Frontal cortex (tissue), 4 donors: ENCODE measurements at places on chromosomes 3 and 15.

DNA sequence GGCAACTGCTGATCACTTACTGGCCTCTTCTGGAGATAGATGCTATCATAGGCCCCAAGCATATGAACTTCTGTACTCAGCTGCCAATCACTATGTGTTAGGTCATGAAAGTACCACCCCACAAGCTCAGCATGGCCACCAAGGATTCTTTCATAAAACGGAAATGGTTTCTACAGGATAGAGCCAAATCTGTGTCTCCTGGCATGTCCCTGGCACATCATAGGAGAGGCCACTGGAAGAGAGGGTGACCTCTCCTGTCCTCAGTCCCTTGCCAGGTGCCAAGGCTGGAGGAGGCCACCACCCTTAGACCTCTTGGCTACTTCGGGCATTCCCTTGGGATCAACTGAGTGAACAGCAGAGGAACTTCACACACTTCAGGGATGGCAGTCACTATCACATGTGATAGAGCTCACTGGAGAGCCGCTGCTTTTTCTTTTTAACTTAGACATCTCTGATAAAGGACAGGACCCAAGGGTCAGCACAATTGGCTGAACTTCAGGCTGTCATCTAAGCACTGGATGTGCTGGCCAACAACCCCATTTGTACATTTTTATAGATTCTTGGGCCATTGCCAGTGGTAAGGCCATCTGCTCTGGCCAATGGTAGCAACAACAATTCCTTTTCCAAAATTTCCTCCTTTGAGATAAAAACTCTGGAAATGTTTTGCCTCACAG, 425.2 kb downstream of the SQOR start:
- no peak for DNase-seq

GRCh38 chr3:189812806-189813465, 181.7 kb downstream of the TP63 start:
- DNase-seq, result no peak

- no peak for DNase-seq
Observed at GRCh38 chr15:83913034-83913632, 259.2 kb downstream of the ADAMTSL3 start.

DNA sequence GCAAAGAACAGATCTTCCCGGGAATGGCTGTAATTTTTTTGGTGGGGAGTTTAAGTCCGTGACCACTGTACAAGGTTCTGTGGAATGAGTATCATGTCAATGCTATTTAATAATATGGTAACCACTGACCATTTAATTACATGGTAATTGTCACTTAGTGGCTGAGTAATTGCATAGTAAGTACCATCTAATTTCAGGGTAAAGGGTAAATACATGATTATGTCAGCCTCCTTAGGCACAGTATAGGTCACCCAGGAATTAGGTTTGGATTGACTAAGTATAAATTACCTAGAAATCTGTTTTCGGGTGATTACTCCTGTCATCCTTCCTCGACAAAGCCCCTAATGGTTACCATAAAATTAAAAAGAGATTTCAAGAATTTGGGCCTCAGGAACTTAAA, 120.1 kb upstream of the AGBL1 start:
- DNase-seq, result no peak

GRCh38 chr3:32018757-32019564, 37.4 kb downstream of the ZNF860 start:
- DNase-seq, result peak; percentile 46

DNA sequence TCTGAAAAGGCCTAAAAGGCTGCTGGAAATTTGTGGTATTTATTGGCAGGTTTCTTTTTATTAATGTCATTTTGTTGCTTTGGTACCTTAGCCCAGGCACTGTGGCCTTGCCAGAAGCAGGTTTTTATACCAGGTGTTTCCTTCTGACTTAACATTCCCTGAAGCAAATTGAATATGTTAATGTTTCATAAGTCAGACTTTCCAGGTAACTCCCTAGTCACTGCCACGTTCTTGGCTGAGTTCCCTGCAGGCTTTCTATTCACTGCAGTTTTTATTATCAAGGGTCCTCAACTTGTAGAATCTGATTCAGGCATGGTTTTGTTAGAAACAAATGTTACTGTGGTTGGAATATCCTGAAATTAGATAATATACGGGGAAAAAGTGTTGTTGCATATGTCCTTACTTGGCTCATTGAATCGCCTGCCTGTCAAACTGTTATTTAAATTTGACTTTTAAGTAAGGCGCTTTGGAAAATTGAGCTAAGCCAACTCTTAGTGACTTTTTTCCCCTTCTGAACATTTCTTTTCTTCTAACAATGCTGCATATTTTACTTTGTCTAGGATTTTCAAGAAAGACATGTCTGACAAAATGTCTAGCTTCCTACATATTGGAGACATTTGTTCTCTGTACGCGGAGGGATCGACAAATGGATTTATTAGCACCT, 22.9 kb downstream of the ITPR1 start:
- no peak for DNase-seq

DNA sequence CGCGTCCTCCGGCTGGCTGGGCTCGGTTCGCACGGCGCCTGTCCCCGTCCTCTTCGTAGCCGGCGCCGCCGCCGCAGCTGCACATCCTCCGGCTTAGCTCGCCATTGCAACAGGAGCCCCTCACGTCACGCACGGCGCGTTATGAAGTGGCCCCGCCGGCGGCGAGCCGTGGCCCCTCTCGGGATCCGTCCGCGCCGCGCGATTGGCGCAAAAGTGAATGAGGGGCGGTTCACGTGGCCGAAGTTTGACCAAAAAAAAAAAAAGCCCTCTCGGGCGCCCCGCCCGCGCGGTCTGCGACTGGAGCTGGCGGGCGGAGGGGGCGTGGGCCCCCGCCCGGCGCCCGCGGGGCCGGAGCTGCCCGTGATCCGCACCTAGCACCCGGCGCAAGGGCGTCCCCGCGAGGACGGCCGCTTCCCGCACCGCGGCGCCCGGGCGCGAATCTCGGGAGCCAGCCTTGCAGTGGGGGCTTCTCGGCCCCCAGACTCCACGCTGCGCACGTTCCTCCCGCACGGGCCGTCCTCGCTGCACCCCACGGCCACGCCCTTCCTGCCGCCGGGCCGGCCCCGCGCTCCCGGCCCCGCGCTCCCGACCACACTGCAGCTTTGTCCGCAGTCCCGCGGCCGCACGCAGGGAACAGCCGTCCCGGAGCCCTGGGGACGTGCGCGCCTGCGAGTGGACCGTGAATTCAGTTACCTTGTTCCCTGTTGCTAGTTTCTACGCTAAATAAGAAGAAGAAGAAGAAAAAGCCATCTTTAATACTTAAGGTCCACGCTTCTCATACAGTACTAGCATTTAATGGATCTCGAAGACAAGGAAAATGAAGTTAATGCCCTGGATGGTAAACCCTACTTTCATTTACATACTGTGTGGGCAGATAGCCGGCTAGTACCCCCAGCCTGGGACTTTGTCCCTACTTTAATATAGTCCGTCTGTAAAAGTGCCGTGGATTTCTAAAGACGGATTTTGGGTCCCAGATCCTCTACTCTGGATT, at the start of gene CHSY1:
Gene CHSY1, minus strand, starts transcription at position 219 of the 991 bp plus-strand sequence. CDS start 592 bp downstream, outside the sequence.
- peak; percentile 87 for DNase-seq

GRCh38 chr3:29755416-29755815, 474.5 kb downstream of the RBMS3 start:
- no peak for DNase-seq

DNA sequence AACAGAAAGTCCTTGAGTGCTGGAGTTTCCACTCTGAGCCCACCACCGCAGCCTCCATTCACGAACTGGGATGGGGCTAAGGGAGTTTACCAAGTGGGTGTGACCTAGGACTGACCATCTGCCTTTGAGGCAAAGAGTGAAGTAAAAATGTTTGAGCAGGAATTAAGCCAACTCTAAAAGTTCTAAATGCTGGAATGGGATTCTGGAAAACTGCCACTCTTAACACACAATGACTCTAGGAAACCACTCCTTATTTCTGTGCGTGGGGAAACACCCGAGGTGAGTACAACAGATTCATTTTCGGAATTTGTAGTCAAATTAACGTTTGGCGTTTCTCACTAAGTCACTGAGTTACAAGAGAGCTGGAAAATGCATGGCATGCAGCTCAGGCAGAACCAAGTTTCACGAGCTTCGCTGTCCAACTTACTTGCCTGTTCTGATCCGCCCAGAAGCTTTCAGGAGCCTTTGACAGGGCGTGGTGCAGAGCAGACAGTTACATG, 31.6 kb downstream of the ISL2 start:
- DNase-seq, result no peak

GRCh38 chr3:153111016-153111415, 51.0 kb upstream of the RAP2B start:
- no peak for DNase-seq

DNA sequence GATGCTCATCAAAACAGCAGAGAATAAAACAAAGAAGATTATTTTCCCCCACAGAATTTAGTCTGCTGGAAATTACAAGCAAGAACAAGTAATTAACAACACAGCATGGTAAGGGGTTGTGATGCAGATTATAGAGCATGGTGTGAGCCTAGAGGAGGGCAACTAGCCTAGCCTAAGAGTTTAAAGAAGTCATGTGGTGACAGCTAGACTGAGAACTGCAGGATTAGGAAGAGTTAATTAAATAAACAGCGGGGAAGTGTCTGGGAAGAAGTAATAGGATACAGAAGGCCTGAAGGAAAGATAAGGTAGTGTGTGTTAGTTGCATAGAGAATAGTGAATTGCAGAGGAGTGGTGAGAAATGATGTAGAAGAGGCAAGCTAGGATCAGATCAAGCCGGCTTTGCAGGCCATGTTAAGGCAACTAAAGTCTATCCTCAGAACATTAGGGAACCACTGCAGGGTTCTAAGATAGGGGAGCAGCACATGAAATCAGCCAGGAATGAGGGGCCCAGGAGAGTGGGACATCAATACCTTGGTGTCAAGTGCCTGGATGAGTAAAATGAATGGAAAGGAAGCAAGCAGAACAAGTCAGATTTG, 11.9 kb upstream of the PKM start:
- DNase-seq, result no peak

- no peak for DNase-seq
Observed at GRCh38 chr3:137116619-137117018, 158.8 kb downstream of the IL20RB start.

DNA sequence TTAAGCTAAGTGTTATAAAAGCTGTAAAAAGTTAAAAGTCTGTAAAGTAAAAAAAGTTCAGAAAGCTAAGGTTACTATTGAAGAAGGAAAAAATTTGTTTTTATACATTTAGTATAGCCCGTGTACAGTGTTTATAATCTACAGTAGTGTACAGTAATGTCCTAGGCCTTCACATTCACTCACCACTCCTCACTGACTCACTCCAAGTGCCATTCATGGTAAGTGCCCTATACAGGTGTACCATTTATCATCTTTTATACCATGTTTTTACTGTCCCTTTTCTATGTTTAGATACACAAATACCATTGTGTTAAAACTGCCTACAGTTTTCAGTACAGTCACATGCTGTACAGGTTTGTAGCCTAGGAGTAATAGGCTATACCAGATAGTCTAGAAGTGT, 8.8 kb downstream of the CCDC71 start:
- no peak for DNase-seq

- no peak for DNase-seq
Observed at GRCh38 chr15:56735589-56735988, 2.3 kb upstream of the ZNF280D start.

GRCh38 chr3:121111914-121112612, 204.1 kb downstream of the STXBP5L start:
- no peak for DNase-seq

DNA sequence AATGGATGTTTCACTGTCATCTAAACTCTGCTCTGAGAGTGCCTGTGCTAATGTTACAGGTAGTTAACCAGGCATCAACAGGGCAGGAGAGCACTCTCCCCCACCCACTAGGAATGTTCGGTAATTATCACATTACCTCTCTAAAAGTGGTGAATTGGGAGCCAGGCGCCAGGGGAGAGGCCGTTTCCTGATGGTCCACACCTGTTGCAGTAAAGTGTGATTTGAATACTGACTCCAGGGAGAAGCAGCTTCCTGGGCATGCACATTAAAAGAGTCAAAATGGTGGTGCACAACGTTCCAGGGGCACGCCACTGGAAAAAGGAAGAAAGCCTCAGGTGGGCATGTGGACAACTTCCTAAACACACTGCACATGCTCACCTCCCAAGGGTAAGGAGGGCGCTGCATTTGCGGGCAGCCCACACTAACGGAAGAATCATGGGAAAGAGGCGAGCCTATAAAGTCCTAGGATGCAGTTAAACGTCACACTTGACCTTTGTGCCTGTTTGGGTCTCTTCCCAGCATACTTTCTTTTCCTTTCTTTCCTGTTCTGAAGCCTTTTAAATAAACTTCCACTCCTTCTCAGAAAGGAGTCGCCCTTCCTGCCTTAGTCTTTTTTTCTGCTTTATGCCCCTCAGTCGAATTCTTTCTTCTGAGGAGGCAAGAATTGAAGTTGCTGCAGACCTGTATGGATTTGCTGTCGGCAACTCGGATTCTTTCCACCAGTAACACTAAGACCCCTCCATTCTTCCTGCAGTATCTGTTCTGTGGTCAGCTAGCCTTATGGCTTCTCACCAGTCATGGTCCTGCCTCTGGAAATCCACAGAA, 28.9 kb upstream of the GPD1L start:
- no peak for DNase-seq

GRCh38 chr3:14946739-14947099, 664 bp upstream of the NR2C2 start:
- no peak for DNase-seq

DNA sequence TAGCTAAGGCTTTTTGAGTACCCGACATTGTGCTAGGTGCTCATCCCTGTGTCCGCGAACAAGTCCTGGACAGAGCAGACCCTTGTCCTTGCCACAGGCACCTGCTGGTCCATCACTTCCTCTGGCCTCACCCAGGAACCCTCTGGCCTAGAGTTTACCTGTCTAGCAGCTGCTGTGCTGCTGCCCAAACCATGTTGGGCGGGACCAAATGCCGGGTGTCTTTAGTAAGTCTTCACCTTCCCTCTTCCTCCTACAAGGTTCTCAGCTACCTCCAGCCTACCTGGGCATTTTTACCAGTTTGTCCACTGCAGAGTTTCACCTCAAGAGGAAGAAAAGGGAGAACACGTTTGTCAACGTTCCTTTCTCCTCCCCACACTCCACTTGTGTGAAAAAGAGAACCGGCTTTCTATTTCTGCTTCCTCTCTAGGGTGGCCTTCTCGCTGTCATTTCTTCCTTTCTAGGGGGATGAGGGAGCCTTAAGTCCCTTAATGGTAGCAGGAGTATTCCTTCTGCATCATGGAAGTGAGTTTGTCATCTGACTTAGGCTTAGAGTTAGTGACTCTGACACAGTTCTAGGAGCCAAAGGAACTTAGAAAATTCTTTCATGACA, 80.4 kb upstream of the GCNT3 start:
- no peak for DNase-seq

GRCh38 chr15:89839167-89839810, 24.6 kb upstream of the ANPEP start:
- no peak for DNase-seq

DNA sequence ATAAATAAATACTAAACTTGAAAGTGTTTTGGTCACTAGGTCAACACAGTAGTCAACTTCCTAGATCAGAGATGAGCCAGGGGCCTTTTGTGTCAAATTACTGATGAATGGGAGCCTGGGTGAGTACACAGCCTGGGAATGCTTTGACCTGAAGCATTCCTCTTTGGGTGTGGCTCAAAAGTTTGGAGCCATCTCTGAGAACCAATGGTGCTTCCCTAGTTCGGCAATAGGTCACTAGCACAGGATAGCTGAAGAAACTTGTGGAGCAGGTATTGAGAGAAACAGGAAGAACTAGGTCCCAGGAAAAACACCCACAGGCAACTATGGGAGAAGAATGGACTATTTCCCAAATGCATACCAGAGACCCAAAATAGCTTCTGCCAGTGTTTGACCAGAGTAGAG, 56.6 kb upstream of the PLXND1 start:
- no peak for DNase-seq
